ENCODE measurements at places on chromosomes 16 and 17.

GRCh38 chr16:86316967-86317812 lies 193.1 kb upstream of the FOXF1 start:
- DNase-seq: peak; percentile 23

- DNase-seq: peak; percentile 60
These were observed 47.7 kb downstream of the CCDC42 start for GRCh38 chr17:8696906-8697305.

DNA sequence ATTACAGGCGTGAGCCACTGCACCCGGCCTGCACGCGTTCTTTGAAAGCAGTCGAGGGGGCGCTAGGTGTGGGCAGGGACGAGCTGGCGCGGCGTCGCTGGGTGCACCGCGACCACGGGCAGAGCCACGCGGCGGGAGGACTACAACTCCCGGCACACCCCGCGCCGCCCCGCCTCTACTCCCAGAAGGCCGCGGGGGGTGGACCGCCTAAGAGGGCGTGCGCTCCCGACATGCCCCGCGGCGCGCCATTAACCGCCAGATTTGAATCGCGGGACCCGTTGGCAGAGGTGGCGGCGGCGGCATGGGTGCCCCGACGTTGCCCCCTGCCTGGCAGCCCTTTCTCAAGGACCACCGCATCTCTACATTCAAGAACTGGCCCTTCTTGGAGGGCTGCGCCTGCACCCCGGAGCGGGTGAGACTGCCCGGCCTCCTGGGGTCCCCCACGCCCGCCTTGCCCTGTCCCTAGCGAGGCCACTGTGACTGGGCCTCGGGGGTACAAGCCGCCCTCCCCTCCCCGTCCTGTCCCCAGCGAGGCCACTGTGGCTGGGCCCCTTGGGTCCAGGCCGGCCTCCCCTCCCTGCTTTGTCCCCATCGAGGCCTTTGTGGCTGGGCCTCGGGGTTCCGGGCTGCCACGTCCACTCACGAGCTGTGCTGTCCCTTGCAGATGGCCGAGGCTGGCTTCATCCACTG lies at the start of gene BIRC5:
Gene BIRC5 (plus strand): TSS at position 238 of the 690 bp plus-strand sequence. CDS start 64 bp downstream, at position 302.
- DNase-seq: peak; percentile 92

- DNase-seq: no peak
These were observed 54.3 kb upstream of the JPH3 start for GRCh38 chr16:87548046-87548445.

- no peak for DNase-seq
These were observed 16.6 kb downstream of the GPR179 start for GRCh38 chr17:38326996-38327792.

- no peak for DNase-seq
These were observed 50.6 kb downstream of the MARCHF10 start for GRCh38 chr17:62757500-62757951.

- no peak for DNase-seq
These were observed 9.5 kb downstream of the SPNS2 start for GRCh38 chr17:4508207-4508606.

DNA sequence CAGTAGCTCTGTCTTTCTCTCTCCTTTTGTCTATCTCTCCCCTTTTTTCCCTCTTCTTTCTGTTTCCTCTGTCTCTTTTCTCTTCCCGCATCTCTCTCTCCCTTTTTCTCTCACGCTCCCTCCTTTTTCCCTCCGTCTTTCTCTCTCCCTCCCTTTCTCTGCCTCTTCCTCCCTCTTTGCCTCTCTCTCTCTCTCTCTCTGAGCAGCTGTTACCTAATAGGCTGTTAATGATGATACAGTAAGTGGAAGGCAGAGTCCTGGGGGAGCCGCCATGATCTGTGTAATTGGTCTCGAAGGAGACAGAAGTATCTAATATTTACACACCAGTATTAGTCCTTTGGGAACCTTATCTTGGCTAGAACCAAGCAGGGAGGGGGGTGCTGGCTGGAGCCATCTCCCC lies 136.1 kb upstream of the CIBAR2 start:
- no peak for DNase-seq

- DNase-seq: no peak
These were observed 519.8 kb downstream of the TMEM114 start for GRCh38 chr16:8070506-8070905.

GRCh38 chr16:22152316-22152715 lies 10.0 kb upstream of the SDR42E2 start:
- no peak for DNase-seq

- DNase-seq: no peak
These were observed 24.8 kb downstream of the NFAT5 start for GRCh38 chr16:69590590-69590989.

DNA sequence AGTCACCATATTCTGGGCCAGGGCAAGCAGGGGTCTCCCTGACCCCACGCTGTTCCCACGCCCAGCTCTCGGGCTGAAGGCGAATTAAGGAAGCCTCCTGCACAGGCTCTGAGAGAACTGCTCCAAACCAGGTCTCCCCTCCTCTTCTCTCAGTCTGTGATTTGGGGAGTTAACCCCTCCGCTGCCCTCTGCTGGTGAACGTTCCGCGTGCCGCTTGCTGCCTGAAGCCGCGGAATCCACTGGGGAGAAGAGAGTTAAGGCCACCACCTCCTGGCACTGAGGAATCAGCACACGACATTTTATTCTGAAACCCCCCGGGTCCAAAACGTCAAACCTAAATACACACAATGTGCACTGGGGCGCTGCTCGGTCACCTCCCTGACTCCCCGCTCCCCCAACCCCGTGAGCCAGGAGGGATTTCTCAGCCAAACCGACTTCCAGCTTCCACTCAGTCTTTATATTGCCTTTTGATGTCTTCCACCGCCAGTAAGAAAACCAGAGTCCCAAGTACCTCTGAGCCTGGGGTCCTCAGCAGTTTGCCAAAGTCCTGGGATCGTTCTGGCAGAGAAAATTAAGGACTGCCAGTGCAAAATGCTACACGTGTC lies 54.4 kb upstream of the RCVRN start:
- DNase-seq: no peak

- DNase-seq: no peak
These were observed 18.4 kb upstream of the ITGA3 start for GRCh38 chr17:50037321-50038107.

GRCh38 chr17:64024781-64025731 lies 4.6 kb upstream of the ICAM2 start:
- DNase-seq: no peak

GRCh38 chr17:17569691-17570090 lies 21.8 kb downstream of the PEMT start:
- no peak for DNase-seq

DNA sequence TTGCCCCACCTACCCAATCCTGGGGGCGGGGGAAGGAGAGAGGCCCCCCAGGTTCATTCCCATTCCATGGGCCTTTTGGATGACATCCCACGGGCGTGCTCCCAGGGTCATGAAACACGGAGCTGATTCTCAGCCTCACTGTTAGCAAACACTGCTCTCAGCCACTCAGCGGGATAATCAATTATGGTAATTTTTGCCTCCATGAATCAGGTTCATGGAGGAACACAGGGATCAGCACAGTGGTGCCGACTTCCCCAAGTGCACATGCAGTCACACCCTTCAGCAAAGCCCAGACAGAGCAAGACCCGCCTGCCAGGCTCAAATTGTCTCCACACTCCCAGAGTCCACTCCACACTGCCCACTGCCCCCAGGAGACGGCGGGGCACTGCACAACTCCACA lies 164.6 kb downstream of the ENGASE start:
- no peak for DNase-seq

DNA sequence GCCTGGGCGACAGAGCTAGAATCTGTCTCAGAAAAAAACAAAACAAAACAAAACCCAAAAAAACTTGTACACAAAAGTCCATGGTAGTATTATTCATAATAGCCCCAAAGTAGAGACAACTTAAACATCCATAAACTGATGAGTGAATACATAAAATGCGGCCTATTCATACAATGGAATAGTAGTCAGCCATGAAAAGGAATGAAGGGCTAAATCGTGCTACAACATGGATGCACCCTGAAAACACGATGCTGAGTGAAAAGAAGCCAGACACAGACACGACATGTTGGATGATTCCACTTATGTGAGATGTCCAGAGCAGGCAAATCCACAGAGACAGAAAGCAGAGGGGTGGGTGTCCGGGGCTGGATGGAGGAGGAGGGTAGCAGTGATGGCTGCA lies 12.3 kb downstream of the KCNG4 start:
- no peak for DNase-seq

DNA sequence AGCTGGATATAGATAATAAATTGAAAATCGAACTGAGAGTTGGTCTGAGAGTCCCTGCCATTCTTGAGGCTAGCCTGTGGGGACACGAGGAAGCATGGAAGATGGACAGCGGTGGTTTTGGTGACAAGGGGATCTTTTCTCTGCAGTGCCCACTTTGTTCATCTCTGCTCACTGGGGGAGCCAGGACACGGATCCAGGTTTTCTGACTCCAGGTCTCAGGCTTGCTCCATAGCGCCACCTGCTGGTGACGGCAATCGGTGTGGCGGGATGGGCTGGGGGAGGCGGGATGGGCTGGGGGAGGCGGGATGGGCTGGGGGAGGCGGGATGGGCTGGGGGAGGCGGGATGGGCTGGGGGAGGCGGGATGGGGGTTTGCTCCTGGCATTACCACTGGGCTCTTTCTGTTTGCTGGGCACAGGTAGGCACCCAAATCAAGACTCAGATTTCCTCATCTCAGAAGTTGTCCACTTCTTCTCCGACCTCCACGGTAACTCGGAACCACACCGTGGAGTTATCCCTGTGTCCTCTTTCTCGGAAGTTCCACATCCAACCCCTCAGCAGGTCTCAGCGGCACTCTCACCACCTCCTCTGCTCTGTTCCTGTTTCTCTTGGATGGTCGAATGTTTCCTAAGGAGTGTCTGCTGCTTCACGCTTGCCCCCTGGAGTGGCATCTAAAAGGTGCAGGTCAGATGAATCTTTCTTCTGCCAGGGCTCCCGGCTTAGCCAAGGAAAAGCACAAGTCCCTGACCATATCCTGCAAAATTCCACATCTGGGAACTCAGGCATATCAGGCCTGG lies 142.4 kb downstream of the CYLD start:
- no peak for DNase-seq

GRCh38 chr17:21214777-21215541 lies 998 bp upstream of the TMEM11 start:
- DNase-seq: no peak

DNA sequence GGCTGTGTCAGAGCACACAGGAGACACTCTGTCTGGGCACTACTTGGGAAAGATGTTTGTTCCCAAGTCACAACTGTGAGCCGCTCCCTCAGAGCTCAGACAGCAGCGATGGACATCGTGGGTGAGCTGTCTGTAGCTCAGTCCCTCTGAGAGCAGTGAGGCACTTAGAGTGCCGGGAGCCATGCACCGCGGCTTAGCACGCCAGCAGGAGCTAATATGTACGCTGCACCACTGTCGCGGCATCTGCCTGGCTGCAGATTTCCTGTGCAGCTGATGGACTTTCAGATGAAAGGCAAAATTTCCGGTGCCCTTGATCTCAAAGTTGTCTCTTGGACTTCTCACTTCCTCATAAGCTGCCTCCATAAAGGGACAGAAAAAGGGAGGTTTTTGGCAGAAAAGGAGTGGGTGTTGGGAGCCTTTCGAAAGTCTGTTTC lies 92.8 kb upstream of the ZNF469 start:
- no peak for DNase-seq
